Activated CD8-positive, alpha-beta memory T cell treated with anti-CD3 and anti-CD28 coated beads, Interleukin-2, amount 10 ng/mL, durations not matched to agents 7 days and 5 days (primary cell): ENCODE measurements at places on chromosomes 5 and 9.

DNA sequence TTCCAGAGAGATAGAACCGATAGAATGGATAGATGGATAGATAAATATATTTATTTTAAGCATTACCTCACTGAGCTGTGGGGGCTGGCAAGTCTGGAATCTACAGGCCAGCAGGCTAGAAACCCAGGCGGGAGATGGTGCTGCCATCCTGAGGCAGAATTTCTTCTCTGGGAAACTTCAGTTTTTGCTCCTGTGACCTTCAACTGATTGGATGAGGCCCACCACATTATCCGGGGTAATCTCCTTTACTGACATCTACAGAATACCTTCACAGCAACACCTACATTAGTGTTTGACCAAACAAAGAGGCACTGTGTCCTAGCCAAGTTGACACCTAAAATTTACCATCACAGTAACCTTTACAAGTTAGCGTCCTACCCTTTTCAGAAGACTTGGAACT lies 29.2 kb upstream of the TENT4A start:
- no peak overlapping the region for H3K27ac ChIP-seq
- peaks cover 34% of the 10 kb centered on the region for H3K27me3 ChIP-seq

GRCh38 chr9:97500263-97500662 lies 1.2 kb upstream of the TMOD1 start:
- peaks cover 18% of the 10 kb centered on the region for H3K4me1 ChIP-seq
- H3K4me3 ChIP-seq: peak overlapping the region; percentile 19
- H3K36me3 ChIP-seq: peaks cover 8% of the 10 kb centered on the region
- DNase-seq: no peak
- no peak overlapping the region for H3K27ac ChIP-seq
- H3K27me3 ChIP-seq: peaks cover 50% of the 10 kb centered on the region

DNA sequence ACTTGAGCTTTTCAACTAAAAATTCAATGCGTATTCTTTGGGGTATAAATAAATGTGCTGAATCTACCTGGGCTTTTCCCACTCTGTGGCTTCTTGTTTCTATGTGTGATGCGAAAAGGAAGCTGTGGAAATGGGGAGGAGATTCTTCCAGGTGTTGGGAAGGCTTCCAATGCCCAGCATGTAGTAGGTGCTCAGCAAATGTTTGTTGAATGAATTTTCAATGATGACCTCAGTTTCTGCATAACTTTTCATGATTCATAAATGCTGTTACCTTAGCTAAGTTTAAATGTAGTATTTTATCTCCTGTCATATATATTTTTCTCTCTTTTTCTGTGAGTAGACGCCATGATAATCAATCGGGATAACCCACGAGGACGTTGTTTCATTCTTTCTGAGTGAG lies 25.6 kb upstream of the KCNMB1 start:
- no peak for DNase-seq
- H3K27me3 ChIP-seq: peaks cover 7% of the 10 kb centered on the region
- H3K36me3 ChIP-seq: no peaks in the 10 kb centered on the region
- H3K4me3 ChIP-seq: no peak overlapping the region

- no peaks in the 10 kb centered on the region for H3K36me3 ChIP-seq
- no peak for DNase-seq
- H3K4me3 ChIP-seq: no peak overlapping the region
- H3K4me1 ChIP-seq: no peaks in the 10 kb centered on the region
- H3K27ac ChIP-seq: no peak overlapping the region
- H3K27me3 ChIP-seq: peaks cover 27% of the 10 kb centered on the region
Measured at GRCh38 chr5:54361691-54362411, 51.5 kb upstream of the ARL15 start.

GRCh38 chr5:107395632-107396350 lies 274.9 kb downstream of the EFNA5 start:
- DNase-seq: no peak
- no peaks in the 10 kb centered on the region for H3K36me3 ChIP-seq
- no peak overlapping the region for H3K4me3 ChIP-seq
- no peak overlapping the region for H3K27ac ChIP-seq

GRCh38 chr5:172199446-172199845 lies 5.5 kb downstream of the EFCAB9 start:
- no peak overlapping the region for H3K27ac ChIP-seq
- DNase-seq: no peak
- peaks cover 10% of the 10 kb centered on the region for H3K27me3 ChIP-seq
- no peak overlapping the region for H3K4me3 ChIP-seq
- H3K4me1 ChIP-seq: no peaks in the 10 kb centered on the region

DNA sequence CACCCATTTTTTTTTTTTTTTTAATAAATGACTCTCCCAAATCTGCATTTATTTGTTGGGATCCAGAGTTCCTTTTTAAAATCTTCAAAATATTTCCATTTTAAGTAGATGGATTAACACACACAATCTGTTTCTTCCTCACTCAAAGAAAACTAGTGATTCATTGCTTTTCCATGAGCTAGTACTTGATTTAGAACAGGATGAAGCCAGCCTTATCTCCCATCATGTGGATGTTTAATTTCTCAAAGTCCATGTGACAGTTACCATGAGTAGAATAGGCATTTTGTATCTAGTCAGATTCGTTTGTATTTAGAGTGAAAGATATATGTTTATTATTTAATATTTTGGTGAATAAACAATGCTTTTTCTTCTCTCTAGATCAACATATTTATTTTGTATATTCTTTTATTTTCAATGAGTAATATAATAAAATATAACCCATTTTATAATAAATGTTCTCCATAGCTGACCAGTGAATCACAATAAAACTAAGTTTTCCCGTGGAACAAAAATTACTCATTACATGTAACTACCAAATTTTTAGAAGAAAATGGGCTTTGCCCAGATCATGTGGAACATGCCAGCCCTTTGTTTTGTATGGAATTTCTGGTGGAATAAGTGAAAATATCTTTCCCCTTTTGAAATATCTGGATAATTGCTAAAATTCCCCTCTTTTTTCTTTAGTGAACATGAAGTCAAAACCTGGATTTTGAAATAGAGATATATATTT lies 54.9 kb upstream of the RPS23 start:
- H3K4me1 ChIP-seq: no peaks in the 10 kb centered on the region
- H3K27ac ChIP-seq: no peak overlapping the region
- H3K4me3 ChIP-seq: no peak overlapping the region
- H3K36me3 ChIP-seq: no peaks in the 10 kb centered on the region

GRCh38 chr5:132358775-132359174 lies 10.7 kb upstream of the SLC22A5 start:
- no peaks in the 10 kb centered on the region for H3K36me3 ChIP-seq
- no peaks in the 10 kb centered on the region for H3K4me1 ChIP-seq
- H3K27me3 ChIP-seq: peaks cover 4% of the 10 kb centered on the region
- no peak overlapping the region for H3K4me3 ChIP-seq
- H3K27ac ChIP-seq: no peak overlapping the region

DNA sequence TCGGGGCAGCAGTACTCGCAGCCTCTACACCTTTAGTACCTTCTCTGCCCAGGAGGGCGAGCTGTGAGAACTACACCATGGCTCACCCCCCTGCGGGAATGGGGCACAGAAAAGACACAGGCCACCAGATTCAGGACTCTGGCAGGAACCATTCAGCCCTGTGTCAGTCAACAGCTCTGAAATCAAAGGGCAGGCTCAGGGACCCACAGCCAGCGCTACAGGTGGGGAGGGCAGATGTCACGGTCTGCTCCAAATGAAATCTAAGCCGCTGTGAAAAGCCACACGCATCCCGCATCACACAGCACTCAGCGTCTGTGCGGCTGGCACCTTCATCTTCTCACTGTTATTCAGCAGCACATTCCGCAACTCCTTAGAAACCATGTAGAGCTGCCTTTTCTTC lies 27.9 kb downstream of the NSUN2 start:
- H3K27ac ChIP-seq: no peak overlapping the region
- H3K36me3 ChIP-seq: peaks cover 74% of the 10 kb centered on the region
- no peak overlapping the region for H3K4me3 ChIP-seq
- H3K27me3 ChIP-seq: no peaks in the 10 kb centered on the region
- no peak for DNase-seq

- no peak overlapping the region for H3K4me3 ChIP-seq
- H3K36me3 ChIP-seq: no peaks in the 10 kb centered on the region
- no peaks in the 10 kb centered on the region for H3K4me1 ChIP-seq
Measured at GRCh38 chr5:51829230-51829629, 446.0 kb downstream of the ISL1 start.

DNA sequence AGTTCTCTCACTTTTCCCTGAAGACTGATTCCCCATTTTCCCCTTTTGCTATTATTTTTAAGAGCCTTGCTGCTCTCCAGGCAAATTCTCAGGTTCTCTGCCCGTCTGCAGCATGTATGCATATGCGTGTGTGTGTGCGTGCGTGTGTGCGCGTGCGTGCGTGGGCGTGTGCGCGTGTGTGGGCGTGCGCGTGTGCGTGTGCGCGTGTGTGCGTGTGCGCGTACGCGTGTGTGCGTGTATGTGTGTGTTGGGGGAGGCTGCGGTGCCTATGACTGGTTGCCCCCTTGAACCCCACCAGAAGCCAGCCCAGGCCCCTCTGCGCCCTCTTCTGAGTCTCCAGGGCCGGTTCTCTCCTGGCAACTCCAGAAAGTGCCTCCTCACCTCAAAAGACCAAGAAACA lies 987 bp upstream of the FOXI1 start:
- peaks cover 13% of the 10 kb centered on the region for H3K27me3 ChIP-seq
- no peak overlapping the region for H3K27ac ChIP-seq
- no peaks in the 10 kb centered on the region for H3K4me1 ChIP-seq
- no peak overlapping the region for H3K4me3 ChIP-seq
- H3K36me3 ChIP-seq: no peaks in the 10 kb centered on the region

- peaks cover 16% of the 10 kb centered on the region for H3K36me3 ChIP-seq
- no peak overlapping the region for H3K4me3 ChIP-seq
- peaks cover 60% of the 10 kb centered on the region for H3K4me1 ChIP-seq
- DNase-seq: peak; percentile 54
- peak overlapping the region; percentile 65 for H3K27ac ChIP-seq
- H3K27me3 ChIP-seq: no peaks in the 10 kb centered on the region
Measured at GRCh38 chr5:132751444-132751843, 4.2 kb downstream of the CCNI2 start.

DNA sequence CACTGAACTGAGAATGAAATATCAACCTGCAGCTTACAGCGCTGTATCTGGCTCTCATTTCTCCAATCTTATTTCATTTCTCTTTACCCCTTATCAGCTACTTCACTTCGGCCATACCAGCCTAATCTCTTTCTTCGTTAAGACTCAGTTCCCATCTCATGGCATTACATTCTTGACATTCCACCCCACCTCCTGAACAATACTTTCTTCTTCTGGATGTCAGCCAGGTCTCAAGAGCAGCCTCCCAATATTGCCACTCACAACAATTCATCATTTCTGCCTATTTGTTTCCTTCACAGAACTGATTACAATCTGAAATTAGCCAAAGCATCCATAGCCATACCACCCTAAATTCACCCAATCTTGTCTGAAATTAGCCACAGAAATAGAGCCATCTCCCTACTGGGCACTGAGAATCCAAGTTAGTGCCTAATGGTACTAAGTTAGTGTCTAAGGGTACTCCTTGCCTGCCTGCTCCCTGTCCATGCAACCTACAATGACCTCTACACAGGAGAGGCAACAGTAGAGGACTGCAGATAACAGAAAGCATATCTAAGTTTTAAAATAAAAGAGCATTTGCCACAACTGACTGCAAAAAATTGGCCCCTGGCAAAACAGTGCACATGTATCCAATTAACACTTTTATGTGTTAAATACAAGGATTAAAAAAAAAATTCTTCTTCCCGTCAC lies 35.2 kb downstream of the SETX start:
- H3K36me3 ChIP-seq: peaks cover 36% of the 10 kb centered on the region
- no peak for DNase-seq
- peaks cover 16% of the 10 kb centered on the region for H3K4me1 ChIP-seq
- no peak overlapping the region for H3K4me3 ChIP-seq
- no peaks in the 10 kb centered on the region for H3K27me3 ChIP-seq

DNA sequence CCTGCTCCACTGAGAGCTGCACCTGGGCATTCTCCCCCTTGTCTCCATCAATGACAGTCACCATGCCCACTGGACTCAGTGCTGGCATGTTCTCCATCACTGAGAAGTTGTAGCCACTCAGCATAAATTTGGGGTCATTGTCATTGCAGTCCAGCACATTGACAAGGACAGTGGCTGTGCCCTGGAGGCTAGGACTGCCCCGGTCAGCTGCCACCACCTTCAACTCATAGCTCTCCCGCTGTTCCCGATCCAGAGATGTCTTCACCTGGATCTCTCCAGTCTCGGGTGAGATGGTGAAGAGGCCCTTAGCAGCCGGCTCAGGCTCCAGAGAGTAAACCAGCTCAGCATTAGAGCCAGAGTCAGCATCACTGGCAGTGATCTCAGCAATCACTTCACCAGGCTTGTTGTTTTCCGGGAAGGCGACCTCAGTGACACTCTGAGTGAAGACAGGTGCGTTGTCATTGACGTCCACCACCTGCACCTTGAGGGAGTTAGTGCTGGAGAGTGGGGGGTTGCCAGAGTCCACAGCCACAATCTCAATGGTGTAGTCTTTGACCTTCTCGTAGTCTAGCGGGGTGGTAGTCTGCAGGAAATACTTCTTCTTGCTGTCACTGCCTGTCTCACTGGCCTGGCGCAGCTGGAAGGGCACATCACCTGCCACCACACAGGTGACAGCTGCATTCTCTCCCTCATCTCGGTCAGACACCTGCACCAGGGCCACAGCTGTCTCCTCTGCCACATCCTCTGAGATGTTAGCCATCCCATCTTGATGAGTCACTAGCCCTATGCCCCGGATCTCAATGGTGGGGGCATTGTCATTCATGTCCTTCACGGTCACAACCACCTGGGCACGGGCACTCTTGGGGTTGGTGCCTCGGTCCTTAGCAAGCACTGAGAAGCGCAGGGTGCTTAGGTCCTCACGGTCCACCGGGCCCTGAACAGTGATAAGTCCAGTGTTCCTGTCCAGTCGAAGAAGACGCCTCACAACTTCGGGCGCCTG lies 13.5 kb downstream of the PCDH1 start:
- no peaks in the 10 kb centered on the region for H3K36me3 ChIP-seq
- peaks cover 26% of the 10 kb centered on the region for H3K27me3 ChIP-seq
- no peak for DNase-seq
- no peaks in the 10 kb centered on the region for H3K4me1 ChIP-seq
- no peak overlapping the region for H3K4me3 ChIP-seq

DNA sequence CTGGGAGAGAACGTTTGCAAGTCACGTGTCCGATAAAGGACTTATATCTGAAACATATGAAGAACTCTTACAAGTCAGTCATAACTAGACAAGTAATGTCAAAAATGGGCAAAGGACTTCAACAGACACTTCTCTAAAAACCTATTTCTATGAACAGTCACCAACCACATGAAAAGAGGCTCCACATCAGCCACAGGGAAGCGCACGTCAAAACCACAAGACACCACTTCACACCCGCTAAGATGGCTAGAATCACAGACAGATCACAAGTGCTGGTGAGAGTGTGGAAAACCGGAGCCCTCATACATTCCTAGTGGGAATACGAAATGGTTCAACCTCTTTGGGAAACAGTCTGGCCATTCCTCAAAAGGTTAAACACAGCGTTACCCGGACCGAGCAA lies 11.5 kb upstream of the CARD9 start:
- H3K27me3 ChIP-seq: no peaks in the 10 kb centered on the region
- H3K36me3 ChIP-seq: peaks cover 41% of the 10 kb centered on the region
- H3K27ac ChIP-seq: peak overlapping the region; percentile 84
- peak overlapping the region; percentile 17 for H3K4me3 ChIP-seq
- peak; percentile 82 for DNase-seq

GRCh38 chr9:33193818-33194217 lies 26.7 kb upstream of the B4GALT1 start:
- H3K4me1 ChIP-seq: no peaks in the 10 kb centered on the region
- no peak for DNase-seq
